ENCODE measurements at places on chromosomes 11 and 22. TPM values are rescaled to one million over a fixed set of nuclear protein-coding genes. Genes with fewer than 3 reads are reported as not detected.

DNA sequence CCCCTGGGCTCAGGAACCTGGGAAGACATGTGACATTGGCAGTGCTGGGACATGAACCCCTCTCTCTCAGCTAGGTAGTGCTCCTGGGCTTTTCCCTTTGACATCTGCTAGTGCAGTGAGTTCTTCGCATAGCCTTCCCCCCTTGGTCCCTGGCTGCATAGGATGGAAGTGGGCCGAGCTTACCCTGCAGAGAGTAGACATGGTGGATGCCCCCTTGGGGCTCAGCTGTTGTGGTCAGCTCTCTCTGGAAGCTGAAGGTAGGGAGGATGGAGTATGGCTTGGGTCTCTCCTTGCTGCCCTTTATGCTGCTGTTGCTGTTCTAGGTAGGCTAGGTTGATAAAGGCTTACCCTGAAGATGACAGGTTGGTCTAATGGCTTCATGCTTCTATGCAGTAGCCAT lies 92.1 kb downstream of the ZBTB16 start:
- DNase-seq, result no peak

- DNase-seq, result peak; percentile 5
These were observed 68.2 kb downstream of the CD82 start for GRCh38 chr11:44633641-44634040.

GRCh38 chr22:35376728-35377472 lies 4.0 kb upstream of the HMOX1 start:
- DNase-seq, result peak; percentile 20

DNA sequence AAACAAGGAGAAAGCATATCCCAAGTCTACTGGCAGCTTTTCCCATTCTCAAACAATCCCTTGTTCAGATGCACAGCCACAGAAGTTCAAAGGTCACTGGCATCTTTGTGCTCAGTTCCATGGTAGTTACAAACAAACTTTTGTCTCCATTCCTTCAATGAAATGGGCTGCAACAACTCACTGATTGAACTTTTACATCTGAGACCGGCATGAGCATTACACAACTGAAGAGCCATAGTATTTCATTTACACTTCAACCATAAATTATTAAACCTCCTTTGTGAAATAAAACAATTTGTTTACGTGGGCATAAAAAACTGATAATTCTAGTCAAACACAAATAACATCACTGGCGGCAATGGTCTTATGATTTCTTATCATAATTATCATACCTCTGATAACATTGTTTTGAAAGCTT lies 67.8 kb upstream of the ARHGAP32 start:
- no peak for DNase-seq

C1QTNF4 gene
- total RNA-seq, result 0.21 TPM

PRR33 gene
- total RNA-seq, result 0.05 TPM

DNA sequence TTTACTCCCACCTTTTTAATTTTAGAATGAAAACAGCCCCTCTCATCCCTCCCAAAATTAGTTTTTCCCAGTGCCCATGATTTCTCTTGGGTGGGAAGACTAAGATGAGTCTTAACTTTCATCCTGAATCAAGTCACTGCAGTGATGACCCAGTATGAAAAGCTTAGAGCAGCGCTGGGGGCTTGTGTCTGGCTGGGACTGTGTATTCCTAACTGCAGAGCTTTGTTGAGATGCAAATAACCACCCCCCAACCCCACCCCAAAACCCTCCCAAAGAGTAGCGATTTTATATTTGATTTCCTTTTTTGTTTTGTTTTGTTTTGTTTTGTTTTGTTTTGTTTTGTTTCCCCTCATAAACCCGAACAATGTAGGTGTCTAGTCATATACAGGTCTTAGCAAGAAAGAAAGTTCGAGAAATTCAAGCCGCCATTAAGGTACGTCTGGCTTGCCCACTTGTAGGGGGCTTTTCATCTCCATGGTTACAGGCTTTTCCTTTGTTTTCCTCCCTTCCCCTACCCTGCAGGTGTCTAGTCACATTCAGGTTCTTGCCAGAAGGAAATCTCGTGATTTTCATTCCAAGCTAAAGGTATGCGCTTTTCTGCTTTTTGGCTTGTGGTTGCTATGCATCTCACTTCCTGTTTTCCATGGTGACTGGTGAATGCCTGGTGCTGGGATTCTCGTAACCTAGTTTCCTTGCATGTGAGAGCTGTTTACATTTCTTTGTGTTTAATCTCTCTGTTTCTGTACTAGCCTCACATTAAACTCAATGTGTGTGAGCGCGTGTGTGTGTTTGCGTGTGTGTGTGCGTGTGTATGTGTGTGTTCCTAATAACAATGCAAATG lies 144.6 kb upstream of the RASSF10 start:
- DNase-seq, result no peak

DNA sequence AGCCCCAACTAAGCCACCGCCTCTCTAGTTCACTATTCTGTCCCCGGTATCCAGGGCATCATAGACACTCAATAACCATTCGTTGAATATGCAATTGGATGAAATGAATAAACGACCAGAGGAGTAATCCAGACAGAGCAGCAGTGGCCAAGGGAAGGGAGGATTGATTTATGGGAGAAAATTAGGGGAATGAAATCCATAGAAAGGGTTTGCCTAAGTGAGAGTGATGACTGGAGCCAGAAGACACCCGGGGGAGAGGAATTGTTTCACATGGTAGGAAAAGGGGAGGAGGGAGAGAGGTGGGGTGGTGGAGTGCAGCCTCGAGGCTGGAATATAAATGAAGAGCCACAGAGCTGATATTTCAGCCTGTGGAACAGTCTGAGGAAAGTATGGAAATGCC lies 168.2 kb downstream of the COMMD9 start:
- no peak for DNase-seq

KMT5B gene
- total RNA-seq, result 31.5 TPM

All from activated T-helper 2 cell treated with anti-CD3 and anti-CD28 coated beads, Interferon-gamma antibody, Interleukin-2, Interleukin-4, amounts not matched to agents 10 μg/mL and 5 μg/mL and 100 μg/mL, durations not matched to agents 14 hours and 24 hours and 36 hours (primary cell).